ENCODE measurements at places on chromosomes 6 and 20. TPM values are rescaled to one million over a fixed set of nuclear protein-coding genes. Genes with fewer than 3 reads are reported as not detected.

The NRM gene
- polyA plus RNA-seq = 30.9 TPM

The CASP8AP2 gene
- 12.5 TPM for polyA plus RNA-seq

The B4GALT5 gene
- polyA plus RNA-seq = 31.4 TPM

The TNXB gene
- polyA plus RNA-seq = 108 TPM

The FOXC1 gene
- polyA plus RNA-seq = 1.7 TPM

The C4B gene
- 22.1 TPM for polyA plus RNA-seq

The LKAAEAR1 gene
- 0.18 TPM for polyA plus RNA-seq

The MAP7 gene
- polyA plus RNA-seq = 0.28 TPM

The TTK gene
- 6.4 TPM for polyA plus RNA-seq

The TRIM10 gene
- 0.48 TPM for polyA plus RNA-seq

The AGPAT4 gene
- 9.8 TPM for polyA plus RNA-seq

The SULF2 gene
- 43.6 TPM for polyA plus RNA-seq

The CLPSL2 gene
- not detected for polyA plus RNA-seq

The PRRT1 gene
- 1.3 TPM for polyA plus RNA-seq

The THBS2 gene
- polyA plus RNA-seq = 33.9 TPM

GRCh38 chr6:154425034-154425433 is 68.4 kb upstream of the IPCEF1 start:
- no peak for DNase-seq

DNA sequence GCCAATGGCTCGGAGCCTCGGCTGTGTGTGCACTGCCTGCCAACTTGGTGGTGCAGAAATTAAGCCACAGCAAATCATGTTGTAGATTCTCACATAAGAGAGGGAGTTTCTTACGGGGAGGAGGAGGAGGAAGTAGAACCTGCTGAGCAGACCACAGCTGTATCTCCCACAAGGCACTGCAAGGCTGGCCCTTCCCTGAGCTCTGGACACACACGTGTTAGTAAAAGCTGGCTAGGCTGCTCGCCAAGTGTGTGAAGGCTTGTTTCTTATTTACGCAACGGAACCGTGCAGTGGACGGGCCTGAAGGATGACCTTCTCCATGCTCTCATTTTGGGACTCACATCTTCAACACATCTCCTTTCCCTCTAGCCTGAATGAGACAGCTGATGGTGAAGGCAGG is 15.7 kb upstream of the QKI start:
- no peak for DNase-seq

GRCh38 chr6:147974376-147974775 is 368.3 kb upstream of the SASH1 start:
- no peak for DNase-seq

DNA sequence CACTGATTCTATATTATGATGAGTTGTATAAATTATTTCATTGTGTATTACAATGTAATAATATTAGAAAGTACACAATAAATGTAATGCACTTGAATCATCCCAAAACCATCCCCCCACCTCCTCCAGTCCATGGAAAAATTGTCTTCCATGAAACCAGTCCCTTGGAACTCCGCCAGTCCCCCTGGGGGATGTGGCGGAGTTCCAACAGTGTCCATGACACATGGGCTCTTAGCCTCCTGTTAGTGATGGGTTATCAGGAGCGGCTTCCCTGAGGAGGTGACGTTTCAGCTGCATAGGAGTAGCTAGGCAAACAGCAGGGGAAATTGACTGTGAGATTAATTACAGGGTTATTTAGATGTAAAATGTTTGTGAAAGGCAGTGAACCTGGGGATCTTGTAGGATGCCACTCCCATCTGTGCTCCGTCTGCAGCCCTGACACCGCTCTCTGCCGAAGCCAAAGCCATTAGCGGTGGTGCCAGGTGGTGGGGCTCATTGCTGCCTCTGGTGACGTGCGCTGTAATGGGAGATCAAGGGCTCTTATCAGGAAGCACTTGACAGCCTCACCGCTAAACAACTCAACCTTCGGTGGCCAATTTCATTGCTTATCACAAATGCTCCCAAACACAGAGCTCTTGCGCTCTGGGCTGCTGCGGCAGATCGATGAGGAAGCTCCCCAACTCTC is 81.6 kb upstream of the MC3R start:
- no peak for DNase-seq

- DNase-seq = no peak
Measured at GRCh38 chr6:144922120-144922722, 637.1 kb downstream of the UTRN start.

- peak; percentile 14 for DNase-seq
Measured at GRCh38 chr6:46704562-46704961, 16.9 kb downstream of the TDRD6 start.

- no peak for DNase-seq
Measured at GRCh38 chr6:112983713-112984261, 636.7 kb downstream of the RFPL4B start.

GRCh38 chr6:37279366-37280134 is 21.6 kb upstream of the TMEM217 start:
- DNase-seq = no peak

GRCh38 chr6:107652526-107653182 is 162.7 kb downstream of the SOBP start:
- no peak for DNase-seq

DNA sequence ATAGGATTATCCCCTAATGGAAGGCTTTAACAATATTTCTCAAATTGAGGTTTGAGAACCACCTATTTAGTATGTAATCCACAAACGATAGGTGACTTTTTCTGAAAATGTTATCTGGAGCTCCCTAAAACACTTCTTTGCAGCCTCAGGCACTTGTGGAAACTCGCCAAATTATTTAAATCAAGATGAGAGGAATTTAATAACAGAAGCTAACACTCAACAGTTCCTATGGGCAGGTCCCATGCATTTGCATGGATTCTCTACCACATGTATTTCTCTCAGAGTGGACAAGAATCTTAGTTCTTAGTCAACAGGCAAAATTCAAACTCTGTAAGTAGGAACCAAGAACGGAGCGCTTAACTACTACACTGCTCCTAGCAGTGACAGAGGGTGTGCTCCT is 20.7 kb downstream of the SOX4 start:
- DNase-seq = no peak

DNA sequence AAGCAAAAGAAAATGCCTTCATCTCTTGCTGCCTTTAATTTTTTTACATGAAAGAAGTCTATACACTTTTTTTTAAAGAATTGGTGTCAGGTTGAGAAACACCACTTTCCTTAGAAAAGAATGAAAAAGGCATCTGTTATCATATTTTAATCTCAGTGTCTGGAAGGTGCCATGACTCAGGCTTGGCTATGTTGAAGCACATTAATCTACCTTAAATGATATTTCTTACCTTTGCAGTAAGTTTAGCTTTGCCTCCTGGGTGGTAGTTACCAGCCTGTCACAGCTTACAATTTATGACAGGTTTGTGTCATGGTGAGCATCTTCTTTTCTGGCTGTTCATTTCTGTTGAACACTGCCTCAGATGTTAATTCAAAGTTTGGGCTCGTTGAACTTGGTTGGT is 95.3 kb downstream of the RTN4IP1 start:
- DNase-seq = no peak

GRCh38 chr20:62232770-62233645 is 5.3 kb upstream of the OSBPL2 start:
- no peak for DNase-seq

DNA sequence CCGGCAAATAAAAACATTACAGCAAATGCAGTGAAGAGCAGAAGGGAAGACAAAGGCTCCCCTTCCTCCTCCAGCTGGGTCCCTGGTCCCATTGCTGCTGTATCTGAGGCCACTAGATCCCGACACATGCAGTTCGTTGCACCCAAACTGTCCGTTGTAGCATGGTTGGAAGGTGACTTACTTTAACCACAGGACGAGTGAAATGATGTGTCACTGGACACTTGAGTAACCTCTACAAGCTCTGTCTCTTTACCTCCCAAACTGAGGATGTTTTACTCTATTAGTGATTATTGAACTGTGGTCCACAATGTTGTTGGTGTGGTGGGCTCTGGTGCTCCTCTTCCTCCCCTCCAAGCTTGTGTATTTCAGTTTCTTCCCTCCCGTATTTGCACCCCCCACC is 46.2 kb upstream of the ARMH2 start:
- no peak for DNase-seq

DNA sequence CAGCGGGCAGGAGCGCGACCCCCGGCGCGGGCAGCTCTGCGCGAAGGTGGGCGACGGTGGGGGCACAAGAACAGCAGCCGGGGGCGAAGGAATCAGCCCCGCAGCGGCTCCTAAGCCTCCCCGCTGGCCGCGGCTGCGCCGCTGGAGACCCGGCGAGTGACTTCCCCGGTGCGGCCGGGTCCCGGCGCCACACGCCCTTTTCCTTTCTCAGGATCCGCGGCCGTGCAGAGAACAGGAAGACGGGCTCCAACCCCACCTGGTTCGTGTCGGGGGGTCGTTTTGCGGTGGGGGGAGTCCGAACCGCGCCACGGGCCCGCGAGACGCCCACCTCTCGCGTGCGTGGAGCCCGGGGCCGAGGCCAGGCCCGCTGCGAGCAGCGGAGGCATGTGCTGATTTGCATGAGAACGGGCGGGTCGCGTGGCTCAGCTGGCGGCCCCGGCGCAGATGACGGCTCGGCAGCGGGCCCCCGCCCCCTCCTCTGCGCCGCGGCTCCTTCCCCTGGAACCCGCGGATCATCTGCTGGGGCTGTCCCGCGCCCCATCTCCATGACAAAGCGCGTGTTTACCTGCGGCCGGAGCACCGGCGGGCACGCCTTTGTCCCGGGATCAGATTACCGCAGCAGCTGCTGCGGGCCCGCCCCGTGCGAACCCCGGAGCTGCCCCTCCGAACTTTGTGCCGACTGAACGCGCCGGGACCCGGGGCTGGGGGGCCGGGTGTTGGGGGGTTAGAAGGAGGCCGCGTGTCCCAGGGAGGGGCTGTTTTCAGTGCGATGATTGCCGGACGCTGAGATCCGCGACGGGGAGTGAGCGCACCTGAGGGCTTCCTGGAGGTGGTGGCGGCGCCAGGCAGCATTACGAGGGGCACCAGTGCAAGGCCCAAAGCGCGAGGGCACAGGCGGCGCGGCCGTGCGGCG is 4.9 kb upstream of the DLL1 start:
- DNase-seq = no peak

DNA sequence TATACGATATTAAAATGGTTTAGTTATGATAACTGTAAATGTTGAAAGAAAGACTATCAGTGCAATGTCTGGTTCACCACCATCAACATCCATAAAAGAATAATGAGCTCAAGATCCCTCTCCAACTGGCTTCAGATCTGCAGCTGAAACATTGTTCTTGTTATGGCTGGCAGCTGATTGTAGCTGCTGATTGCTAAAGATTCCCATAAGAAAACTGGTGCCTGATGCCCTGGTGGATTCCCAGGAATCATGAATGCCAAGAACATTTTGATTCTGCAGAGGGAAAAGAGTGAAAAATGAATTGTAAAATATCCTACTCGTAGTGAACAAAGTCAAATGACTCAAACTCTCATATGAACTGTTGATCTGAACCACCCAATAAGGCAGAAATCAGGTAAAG is 1160.2 kb downstream of the EPHA7 start:
- no peak for DNase-seq

DNA sequence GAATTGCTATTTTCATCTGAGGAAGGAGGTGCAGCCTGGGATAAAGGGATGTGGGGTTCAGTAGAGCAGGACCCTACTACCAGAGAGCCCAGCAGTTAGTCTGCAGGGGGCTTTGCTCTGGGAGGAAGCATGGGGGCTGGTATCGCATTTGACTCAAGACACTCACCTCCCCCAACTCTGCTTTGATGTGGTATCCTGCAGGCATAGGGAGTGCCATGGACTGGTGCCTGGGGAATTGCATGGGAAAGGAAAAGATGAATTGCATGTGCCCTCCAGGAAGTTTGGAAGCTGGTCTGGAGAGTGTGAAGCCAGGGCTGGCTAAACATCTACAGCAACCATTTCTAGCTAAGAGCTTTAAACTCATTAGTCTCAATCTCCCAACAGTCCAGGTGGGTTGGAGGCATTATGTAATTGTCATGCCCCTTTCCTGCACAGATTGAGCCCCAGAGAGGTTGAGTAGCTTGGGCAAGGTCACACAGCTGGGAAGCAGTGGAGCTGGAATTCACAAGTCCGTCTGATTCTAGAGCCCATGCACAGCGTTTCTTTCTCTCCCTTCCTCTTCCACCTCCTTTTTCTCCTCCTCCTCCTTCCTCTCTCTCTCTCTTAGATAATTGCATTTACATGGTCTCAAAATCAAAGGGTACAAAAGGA is 26.2 kb upstream of the PNPLA1 start:
- DNase-seq = no peak

GRCh38 chr6:14053811-14054210 is 63.8 kb upstream of the CD83 start:
- DNase-seq = no peak

DNA sequence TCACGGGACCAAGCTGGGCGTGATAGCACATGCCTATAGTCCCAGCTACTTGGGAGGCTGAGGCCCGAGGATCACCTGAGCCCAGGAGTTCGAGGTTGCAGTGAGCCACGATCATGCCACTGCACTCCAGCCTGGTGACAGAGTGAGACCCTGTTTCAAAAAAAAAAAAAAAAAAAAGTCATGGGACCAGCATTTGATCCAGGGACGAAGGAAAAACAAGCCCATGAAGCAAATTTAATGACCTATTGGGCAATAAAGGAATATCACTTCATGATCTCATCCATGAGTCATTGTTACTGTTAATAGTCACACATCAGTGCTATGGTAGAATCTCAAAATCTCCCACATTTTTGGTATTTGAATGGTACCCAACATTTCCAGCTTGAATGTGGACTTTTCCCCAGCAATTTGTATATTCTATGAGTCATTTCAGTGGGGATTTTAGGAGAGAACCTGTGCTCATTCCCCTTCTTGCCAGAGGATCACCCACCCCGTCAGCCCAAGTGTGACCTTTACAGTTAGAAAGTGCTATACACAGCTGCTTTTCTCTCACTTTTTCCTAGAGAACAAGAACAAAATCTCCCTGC is 8.5 kb upstream of the SOD2 start:
- DNase-seq = no peak

- DNase-seq = no peak
Measured at GRCh38 chr6:89323511-89323971, 8.4 kb upstream of the GABRR2 start.

DNA sequence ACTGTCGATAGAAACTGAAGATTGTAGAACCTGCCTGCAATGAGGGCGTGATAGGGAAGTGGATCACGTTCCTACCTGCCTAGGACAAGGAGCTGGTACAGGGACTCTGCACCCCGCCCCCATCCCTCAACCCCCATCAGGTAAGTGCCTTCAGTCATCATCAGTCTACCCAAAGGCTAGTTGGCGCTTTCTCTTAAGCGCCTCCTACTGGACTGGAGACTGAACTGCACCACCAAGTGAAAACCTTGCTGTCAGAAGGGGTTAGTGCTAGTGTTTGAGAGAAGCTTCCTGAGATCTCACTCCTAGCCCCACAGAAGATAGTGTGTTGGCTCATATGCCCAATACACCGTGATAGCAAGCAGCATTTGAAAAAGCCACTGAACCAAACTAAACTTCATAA is 706.5 kb upstream of the MAN1A1 start:
- no peak for DNase-seq

GRCh38 chr6:40956936-40957335 is 82.1 kb downstream of the UNC5CL start:
- no peak for DNase-seq
